ENCODE measurements at places on chromosomes 5 and 9.
A peak's percentile ranks its signal among the peaks of the same experiment; 100 is the strongest.

- DNase-seq: no peak
These were observed 186.7 kb downstream of the COMMD10 start for GRCh38 chr5:116271446-116272025.

- DNase-seq: no peak
These were observed 772.7 kb downstream of the BRINP1 start for GRCh38 chr9:118596374-118597015.

- no peak for DNase-seq
These were observed 14.9 kb upstream of the NDUFB6 start for GRCh38 chr9:32587901-32588300.

DNA sequence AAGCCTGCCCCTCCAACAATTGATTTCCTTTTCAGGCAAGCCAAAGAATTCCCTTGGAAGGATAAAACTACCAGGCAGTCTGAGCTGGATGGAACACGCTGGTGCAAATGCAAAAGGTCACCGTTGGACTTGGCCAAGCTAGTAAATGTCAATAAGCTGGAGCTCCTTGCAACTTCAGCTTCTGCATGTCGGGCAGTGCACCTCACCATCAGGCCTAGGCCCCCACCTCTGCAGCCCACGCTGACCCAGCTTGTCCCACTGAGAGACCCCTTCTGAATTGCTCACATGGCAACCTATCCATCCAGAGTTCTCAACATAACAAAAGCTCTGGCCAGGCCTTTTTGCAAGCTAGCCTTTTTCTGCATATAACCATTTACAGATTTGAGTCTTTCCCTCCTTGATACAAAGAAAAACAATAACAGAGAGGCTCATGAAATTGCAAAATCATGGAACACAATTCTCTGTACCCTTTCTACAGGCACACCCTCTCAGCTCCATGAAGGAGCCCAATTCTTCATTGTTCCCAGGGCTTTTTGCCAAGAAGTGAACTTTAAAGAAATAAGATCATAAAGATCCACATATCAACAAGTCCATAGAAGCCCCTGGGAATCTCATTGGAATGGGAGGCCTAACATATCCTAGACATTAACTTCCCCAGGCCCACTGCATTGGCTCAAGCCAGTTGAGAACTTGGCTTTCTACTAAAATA is 123.9 kb upstream of the SLIT3 start:
- DNase-seq: no peak

DNA sequence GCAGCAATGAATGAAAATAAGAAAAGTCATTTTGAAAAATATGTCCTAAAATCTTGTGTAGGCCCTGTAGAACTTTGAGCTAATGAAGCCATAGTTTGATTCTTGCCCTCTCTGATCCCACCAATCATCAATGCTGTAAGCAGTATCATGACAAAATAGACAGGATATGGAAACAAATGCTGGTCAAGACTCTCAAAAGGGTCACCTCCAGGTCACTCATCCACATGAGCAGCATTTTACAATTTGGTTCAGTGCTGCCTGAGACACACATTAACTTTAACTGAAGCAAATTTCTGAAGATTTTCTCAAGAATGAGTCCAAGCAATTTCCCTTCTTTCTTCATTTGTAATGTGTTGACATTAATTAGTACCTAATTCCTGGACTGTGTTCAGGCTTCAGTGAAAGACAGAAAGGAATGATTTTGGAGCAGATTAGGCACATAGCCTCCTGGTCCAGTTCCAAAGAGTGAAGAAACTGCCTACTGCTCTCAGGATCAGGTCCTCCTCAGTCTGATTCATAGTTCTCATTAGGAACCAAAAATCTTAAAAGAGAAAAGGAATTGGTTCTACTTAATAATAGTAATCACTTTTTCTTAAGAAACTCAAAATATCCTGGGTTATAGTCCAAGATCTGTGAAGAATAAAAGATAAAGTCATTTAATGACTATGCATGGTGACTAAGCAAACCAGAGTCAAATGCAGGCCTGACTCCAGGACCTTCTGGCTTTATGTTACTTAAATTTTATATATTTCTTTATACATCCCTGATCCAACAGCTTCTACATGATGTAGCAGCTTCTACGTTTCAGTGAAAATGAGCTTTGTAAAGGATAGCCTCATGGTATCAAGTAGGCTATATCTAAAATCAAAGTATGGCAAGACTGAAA is 192.1 kb upstream of the RGMB start:
- DNase-seq: no peak

DNA sequence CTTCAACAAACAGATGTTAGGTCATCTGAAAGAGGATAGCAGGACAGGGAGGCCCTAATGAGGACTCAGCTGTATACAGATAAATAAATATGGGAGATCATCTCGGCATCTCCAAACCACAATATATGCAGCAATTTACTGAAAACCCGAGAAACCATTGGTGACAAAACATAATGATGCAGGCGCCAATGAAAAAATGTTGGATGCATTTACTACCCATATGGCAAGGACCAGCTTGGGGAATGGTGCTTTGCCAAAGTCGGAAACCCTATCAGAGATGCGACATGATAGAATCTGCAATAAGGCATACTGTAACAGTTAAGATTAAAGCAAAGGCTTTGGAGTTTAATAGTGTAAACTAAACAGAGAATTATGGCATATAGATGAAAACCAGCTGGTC is 92.0 kb downstream of the SNCAIP start:
- DNase-seq: no peak

DNA sequence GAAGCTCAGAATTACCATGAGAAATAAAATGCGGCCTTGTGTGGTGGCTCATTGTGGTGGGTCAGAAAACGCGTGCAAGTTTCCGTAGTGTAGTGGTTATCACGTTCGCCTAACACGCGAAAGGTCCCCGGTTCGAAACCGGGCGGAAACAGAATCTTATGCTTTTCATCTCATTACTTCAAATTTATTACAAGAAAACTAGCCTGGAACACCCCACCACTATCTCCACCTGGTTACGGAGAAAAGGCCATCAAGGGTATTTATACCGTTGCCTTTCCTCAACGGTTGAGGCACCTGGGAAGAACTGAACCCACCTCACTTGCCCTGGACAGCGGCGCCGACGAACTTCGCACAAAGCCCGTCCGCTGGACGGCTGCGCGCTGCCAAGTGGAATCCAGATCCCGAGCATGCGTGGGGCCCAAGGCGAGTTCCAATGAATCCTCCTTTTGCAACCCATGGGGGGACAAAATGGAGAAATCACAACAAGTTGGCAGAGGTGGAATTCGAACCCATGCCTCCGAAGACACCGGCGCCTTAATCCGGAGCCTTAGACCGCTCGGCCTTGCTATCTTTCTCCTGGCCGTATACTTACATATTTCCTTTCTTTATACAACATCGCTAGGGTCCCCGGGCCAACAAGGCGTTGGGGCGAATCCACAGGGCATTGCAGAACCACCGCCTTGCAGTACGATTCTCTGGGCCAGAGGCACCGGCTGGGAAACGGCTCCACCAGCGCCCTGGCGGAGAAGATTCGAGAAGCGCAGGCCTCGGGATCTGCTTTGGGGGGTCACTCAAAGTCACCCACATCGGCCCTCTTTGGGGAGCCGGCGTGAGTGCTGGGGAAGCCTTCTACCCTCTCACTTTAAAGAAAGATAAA is 16.9 kb downstream of the OR2V2 start:
- DNase-seq: no peak

GRCh38 chr5:146032911-146033310 is 72.5 kb downstream of the PLAC8L1 start:
- no peak for DNase-seq

GRCh38 chr5:154274828-154275185 is 84.3 kb downstream of the GALNT10 start:
- no peak for DNase-seq

- DNase-seq: no peak
These were observed 485.3 kb upstream of the DMAC1 start for GRCh38 chr9:8284884-8285283.

- DNase-seq: no peak
These were observed 158.7 kb upstream of the HMHB1 start for GRCh38 chr5:143653256-143653655.

DNA sequence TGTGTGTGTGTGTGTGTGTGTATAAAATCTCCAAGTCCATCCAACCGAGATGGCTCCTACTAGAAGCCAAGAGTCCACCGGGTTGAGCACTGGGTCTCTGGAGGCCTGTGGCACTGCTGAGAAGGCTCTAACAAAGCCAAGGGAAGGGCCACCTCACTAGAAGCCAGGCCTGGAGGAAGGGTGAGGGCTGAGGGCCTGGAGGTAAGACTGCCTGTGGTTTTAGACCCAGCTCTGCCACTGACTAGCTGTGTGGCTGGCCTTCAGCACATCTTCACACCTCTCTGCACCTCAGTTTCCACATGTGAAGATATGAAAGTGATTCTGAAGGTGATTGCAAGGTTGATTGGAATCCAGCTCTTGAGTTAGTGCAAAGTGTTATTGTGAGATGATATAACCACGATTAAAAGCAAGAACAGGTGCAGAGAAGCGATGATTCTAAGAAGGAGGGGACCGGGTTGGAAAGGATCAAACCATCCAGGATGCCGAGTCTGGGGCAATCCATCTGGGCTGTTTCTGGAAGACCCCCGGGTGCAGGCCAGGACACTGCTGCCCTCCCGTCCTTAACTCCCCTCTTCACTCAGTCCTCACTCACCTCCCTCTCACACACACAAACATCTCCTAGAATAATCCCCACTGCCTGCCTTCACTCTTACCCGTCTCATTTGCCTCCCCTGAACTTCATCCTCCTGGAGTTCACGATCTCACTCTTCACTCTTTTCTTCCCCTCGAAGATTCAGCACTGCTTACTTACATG is 2.3 kb downstream of the IL4 start:
- no peak for DNase-seq

- DNase-seq: peak; percentile 45
These were observed 175.2 kb upstream of the SMARCA2 start for GRCh38 chr9:1839909-1840308.

DNA sequence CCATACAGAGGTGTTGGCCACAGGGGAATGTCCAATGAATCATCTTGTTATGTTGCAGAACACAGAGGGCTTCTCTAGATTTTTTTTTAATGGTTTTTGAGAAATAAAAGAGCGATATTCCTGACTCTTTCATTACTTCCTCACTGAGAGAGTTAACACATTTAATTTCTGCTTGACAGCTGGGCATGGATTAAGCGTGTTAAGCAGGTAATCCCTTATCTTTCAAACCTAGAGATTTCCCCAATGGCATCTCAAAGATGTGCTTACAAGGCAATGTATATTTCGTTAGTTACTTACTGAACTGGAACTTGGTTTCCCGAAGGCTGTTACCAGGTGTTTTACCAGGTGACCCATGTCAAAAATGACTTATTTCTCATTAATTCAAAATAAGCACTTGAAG is 21.8 kb upstream of the ADCY2 start:
- DNase-seq: no peak

DNA sequence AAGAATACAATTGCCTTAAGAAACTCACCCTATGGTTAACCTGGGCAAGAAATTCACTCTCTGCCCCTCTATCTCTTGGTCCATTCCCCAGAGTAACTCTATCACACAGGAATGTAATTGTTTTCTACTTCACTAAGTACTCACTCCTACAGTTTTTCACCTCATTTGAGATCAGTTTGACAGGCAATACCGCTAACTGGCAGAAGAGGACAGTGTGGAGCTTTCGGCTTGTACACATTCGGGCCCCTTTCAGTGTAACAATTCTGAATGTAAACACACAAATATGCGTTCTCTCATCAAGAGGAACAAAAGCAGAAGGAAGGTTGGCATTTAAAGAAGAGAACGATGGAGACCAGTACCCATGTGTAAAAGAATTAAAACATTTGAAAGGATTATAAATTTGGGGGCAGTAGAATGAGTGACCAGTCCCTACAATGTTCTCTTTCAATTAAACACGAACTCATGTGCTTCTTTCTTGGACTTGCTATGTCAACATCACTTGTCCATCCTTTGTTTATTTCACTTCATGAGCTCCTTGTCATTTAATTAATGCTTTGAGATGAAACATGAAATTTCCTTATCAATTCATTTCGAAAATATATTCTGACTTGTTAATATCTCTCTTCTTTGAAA is 188.5 kb upstream of the GRAMD2B start:
- no peak for DNase-seq

DNA sequence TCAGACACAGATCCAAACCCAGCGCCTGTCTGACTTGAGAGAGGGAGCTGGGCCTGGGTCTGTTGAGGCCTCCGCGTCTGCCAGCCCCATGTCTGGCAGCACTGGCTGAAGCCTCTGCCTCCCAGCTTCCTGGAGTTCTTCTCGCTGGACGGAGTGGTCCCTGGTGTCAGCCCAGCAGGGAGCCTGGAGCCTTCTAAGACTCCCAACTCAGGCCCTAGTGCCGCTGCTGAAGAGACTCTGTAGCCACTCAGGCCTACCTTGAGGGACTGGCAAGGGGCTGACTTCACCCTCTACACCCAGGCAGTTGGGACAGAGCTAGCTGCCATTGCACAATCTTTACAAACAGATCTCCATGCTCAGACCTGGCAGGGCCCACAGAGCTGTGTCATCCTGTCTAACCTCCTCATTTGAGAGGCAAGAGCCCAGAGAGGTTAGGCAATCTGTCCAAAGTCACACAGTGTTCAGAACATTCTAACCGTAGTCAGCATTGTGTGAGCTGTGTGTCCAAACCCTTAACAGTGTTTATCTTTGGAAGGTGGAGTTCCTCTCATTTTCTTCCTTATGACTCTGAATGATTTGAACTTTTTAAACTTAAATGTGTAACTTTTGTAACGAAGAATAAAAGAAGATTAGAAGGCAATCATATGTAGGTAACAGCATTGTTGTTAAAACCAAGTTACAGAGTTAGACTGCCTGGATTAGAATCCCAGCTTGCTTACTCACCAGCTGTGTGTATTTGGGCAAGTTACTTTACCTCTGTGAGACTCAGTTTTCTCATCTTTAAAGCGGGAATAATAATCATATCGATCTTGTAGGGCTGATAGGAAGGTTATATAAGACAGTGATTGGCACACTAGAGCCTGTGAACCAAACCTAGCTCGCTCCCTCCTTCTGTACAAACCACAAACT is 4.6 kb upstream of the DUSP1 start:
- DNase-seq: no peak

DNA sequence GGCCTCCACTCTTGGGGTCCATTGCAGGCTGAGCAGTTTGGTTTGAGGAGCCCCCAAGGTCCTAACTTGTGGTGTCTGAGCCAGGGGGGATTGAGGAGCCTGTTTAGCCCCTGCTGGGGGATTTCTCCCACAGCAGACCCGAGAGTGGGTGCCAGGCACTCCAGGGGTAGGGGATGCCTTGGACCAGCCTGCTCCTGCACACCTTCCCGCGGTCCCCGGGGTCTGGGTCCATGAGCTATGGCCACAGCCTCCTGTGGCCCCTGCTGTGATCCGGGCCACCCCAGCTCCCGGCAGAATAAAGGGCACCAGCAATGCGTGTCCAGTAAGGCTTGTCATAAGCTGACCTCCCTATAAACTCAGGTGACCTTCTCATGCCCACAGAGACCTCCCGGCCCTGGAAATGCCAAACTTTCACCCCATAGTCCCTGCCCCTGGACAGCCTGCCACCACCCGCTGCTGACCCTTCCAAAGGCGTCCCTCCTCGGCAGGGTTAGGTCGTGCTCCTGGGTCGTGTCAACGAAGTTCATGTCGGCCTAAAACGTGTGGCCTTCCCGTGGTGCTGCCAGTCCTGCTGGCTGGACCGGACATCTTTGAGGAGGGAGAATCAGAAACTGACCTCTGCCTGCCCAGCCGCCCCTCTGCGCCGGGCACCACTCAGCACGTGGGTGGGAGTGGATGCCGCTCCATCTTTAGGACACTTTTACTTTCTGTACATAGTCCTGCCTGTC is 137.6 kb downstream of the MRPL36 start:
- no peak for DNase-seq
